Fibroblast of skin of scalp (primary cell): ENCODE measurements at places on chromosomes 16 and 17.
A peak's percentile ranks its signal among the peaks of the same experiment; 100 is the strongest.

- no peak for DNase-seq
Observed at GRCh38 chr17:48577330-48577945, 712 bp downstream of the HOXB4 start.

GRCh38 chr16:25066426-25066746 is 45.2 kb upstream of the LCMT1 start:
- DNase-seq: no peak

GRCh38 chr16:10608687-10609401 is 28.4 kb upstream of the EMP2 start:
- DNase-seq: no peak

DNA sequence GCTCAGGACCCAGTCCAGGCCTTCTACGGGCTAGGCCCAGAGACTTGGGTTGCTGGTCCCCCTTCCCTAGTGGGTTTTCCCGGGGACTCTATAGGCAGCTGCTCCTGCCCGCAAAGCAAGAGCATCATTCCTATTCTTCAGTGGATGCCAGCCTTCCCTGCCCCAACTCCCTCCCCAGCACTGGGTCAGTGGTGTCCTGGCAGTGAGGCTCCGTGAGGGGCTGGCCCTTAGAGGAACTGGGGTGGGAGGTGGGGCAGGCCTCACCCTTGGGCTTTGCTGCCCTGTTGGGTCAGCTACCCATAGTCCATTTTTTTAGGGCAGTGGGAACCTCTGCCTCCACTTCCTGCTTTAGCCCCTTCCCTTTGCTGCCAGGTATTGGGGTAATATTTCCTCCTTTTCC is 7.9 kb upstream of the PLEKHG4 start:
- DNase-seq: no peak

DNA sequence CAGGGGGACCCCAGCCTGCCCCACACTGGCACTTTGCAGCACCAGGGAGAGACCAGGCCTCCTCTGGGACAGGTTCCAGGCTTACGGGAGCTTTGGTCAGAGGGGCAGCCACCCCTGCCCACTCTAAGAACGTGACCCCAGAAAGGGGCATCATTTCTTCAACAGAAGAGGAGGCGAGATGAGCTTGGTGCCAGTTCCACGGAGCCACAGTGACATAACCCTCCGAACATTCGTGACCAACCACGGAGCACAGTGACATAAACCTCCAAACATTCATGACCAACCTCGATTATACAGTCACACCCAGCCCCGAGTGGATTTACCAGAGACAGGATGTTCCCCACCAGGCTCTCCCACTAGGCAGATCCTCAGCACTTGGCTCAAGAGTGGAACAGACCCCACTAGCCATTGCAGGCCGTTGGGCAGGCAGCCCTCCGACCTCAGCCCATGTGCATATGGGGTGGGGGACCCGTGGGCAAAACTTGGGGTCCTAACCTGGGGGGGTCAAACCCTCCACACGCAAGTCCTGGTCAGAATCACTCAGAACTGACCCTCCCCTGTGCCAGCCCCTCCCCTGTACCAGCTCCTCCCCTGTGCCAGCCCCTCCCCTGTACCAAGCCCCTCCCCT is 112.9 kb downstream of the METRNL start:
- peak; percentile 74 for DNase-seq

GRCh38 chr17:81306898-81307510 is 11.9 kb upstream of the SLC38A10 start:
- no peak for DNase-seq

DNA sequence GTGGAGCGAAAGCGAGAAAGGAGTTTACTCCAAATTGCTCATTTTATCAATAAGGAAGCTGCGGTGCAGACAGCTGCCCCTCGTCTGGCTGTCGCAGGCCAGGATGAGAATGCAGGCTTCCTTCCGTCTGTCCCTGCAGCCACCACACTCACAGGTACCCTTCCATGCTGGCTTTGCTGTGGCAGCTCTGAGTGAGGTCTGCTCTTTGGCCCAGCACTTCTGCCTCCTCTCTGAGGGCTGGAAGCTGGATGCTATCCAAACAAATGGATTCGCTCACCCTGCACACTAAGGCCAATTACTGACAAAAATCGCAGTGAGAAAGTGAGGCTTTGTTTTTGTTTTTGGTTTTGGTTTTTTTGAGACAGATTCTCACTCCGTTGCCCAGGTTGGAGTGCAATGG is 7.0 kb downstream of the ARMC7 start:
- no peak for DNase-seq

DNA sequence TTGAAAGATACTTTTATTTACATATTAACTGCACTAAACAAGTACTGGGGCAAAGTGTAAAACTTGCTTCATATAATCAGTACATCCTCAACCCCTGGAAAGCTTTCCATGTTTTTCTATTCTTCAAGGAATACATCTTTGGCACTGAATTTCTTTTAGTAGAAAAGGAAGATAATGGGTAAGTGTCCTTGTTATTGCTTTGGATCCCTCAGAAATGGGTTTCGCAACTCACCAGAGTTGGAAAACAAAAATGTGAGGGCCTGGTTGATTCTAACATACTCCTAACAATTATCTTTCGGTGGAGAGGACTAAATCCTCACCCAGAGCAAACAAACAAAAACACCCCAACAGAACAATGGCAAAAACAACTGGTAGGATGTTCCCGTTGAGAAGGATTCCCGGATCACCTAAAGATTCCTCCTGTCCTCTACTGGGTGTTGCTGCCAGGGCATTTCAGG is 120.4 kb downstream of the PARN start:
- no peak for DNase-seq

- DNase-seq: no peak
Observed at GRCh38 chr17:66981983-66982508, 17.5 kb downstream of the CACNG4 start.
